Thyroid gland (tissue), 4 donors: ENCODE measurements at places on chromosomes 3 and 15. TPM values are rescaled to one million over a fixed set of nuclear protein-coding genes. Genes with fewer than 3 reads are reported as not detected.

GPR27 gene
- 3.0 TPM for total RNA-seq

GRCh38 chr3:134822090-134822489 lies 27.0 kb downstream of the EPHB1 start:
- no peak for DNase-seq

PAK6 gene
- total RNA-seq, result 33.9 TPM

TRPM1 gene
- total RNA-seq, result not detected

GRCh38 chr15:83658430-83659416 lies 4.8 kb downstream of the ADAMTSL3 start:
- DNase-seq, result no peak

GRCh38 chr3:22907161-22907780 lies 295.9 kb upstream of the UBE2E2 start:
- DNase-seq, result no peak

GRCh38 chr3:62700357-62700756 lies 174.9 kb downstream of the CADPS start:
- no peak for DNase-seq

LSAMP gene
- total RNA-seq, result 2.0 TPM

DNA sequence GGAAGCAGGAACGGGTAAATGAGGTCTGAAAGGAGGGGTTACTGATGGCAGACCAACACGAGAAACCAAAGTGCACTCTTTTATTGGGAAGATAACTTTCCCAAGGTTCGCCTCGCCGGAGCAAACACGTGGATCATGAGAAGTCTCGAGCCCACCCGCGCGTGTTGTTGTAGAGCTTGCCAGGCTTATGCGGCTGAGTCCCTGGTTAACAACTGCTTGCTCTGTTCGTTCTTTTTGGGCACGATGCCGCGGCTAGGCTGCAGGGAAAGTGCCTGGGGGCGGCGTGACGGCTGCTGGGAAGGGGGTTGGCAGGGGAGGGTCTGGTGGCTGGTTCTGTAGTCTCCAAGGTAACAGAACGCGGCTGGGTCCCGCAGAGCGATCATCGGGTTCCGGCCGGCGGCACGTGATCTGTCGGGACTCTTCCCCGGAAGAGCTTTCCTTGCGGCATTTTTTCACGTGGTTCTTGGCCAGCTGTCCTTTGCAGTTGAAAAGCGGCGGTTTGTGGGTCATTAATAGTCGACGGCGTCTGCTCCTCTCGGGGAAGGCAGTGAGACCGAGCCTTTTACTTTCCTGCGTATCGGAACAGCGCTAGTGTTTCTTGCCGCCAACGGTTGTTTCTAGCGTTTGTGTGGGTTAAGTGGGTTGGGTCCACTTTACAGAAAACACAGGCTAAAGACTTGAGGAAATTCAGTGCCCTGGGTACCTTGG lies 1.5 kb downstream of the MGA start:
- peak; percentile 82 for DNase-seq

DNA sequence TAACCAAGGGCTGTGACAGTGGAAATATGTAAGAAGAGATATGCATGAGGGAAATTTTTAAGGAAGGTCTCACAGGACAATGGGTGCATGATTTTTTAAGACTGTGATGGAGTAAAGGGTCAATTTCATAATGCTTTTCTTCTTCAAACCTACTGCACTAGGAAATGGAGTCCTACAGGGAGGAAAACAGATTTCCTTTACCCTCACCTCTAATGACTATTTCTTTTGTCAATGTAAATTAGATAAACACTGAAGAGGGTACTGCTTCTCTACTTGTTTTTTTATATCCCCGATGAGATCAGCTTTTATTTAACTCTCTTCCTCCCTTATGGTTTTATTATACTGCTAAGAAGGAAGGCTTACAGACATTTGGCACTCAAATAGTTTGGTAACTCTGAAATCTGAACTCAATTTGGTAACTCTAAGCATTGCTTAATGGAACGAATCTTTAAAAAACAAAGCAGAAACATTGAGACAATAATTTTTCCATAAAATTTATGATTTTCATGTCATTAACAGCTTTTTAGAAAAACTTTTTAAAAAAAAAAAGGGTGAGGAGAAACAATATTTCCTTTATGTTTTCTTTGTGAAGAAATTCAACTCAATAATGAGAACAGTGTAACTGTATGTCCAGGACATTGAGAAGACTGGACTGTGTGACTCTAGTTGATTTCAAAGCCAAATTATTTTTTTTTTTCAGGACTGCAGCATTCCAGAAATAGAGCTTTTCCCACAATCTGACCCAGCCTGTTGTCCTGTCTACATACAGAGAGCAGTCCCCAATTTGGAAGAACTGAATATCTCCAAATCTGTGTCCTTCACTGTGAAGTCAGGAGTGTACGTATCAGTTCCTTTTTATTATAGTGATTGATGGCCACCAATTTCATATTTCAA lies 64.4 kb downstream of the CRYBG3 start:
- DNase-seq, result no peak

- DNase-seq, result no peak
Observed at GRCh38 chr3:170804078-170804477, 65.9 kb downstream of the RPL22L1 start.

DNA sequence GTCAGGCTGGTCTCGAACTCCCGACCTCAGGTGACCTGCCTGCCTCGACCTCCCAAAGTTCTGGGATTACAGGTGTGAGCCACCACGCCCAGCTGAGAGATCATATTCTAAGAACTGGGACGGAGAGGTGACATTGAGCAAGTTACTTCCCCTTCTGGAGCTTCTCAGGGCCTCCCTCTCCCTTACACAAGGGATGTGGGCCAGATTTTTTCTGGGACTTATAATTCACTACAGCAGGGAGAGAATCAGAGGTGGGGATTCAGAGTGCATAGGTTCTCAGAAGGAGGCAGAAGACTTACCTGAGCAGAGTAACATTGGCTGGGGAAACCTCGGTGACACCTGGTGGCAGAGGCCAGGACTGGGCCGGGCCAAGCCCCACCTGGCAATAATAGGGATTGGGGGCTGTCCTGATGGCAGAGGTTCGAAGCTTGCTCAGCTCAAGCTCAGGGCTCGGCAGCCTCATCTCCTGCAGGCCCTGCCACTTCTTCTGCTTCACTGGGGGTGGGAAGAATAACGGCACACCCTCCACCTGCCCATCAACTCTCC lies 6.8 kb downstream of the LTK start:
- no peak for DNase-seq

DNA sequence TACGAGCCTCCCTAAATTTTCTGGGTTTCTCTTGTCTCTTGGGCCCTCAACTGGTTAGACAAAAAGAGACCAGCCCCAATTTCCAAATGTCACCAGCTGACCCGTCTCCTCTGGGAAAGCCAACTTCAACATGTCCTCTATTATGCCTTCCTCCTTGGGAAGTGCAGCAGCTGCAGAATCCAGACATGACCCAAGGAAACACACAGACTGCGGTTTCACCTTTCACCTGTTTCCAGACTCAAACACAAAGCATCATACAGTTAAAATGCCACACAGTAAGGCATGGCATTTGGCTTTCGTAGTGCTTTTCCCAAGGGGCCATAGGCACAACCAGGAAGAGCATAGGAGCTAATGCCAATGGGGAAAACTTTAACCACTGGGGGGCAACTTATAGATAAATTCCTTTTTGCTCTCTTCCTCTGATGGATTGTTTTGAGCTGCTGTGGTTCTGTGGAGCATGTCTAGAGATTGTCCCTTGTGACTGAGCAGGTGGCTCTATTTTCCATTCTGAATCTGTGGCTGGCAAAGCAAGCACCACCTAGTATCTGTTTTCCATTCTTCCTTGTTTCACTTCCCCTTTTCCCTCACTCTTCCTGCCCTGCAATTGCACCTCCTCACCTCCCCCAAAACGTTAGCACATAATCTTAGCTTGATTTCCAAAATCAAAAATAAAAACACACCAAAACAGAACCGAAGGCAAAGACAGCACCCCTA lies 49.3 kb downstream of the HHLA2 start:
- DNase-seq, result no peak

GRCh38 chr3:141082064-141082463 lies 30.9 kb downstream of the SPSB4 start:
- DNase-seq, result no peak

- DNase-seq, result no peak
Observed at GRCh38 chr3:21847005-21847404, 96.0 kb upstream of the ZNF385D start.

PLSCR4 gene
- total RNA-seq, result 110 TPM

NPHP3 gene
- total RNA-seq, result 74.4 TPM

DNA sequence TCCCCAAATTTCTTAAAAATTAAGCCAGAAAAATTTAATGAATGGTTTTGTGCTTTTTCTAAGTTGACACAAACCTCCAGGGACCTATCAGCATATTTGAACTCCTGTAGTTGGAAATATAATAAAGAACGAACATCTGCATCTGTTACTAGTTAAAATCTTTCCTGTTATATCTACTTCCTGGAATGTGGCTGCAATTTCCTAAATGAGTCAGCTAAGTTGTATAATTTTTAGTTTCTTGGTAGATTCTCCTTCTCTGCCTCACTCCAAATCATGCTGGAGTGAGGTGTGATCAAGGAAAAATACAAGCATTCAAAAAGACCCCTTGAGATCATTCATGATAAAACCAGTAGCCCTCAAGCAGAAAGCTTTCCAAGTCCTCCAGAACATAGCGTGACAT lies 106.2 kb upstream of the MCTP2 start:
- DNase-seq, result no peak

DNA sequence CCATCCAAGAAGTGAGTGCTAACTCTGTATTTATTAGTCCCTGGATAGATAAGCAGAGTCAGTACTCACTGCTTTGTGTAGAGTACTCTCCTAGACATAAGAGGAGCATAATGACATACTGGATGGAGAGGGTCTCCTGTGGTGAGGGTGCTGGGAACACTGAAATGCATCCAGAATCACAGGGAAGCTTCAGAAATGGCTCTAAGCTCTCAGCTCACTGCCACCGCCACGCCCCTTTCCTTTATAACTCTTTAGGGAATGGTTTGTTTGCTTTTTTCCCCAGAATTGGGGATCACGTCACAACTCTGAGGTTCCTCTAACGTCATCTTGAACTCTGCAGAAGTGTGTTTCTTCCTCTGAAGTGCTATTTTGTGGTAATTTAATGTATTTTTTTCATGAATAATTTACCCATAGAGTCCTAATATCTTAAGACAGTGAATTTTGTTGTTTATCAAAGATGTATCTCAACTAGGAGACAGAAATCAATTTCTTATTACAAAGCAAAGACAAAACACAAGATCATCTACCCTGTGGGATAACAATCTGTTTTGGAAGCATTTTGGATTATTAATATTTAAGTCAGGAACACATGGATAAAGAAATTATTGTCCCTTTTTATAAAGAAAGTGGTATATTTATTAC lies 154.6 kb downstream of the PTPRG start:
- DNase-seq, result no peak

DNA sequence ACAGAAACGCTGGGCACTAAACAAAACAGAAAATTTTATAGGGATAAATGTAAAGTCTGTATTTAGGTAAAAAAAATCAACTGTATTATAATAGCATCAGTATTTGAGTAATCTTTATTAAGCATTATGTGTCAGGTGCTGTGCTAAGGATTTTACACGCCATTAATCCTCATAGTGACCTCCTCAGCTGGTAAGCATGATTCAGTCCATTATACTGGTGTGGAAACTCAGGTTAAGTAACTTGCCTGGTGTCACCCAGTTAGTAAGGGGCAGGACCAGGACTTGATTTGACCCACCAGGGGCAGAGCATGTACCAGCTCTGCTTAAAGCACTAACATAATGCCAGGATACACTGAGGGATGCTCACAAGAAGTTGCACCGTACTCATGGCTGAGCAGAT lies 4.8 kb downstream of the MYO5C start:
- DNase-seq, result no peak

BFSP2 gene
- not detected for total RNA-seq

DNA sequence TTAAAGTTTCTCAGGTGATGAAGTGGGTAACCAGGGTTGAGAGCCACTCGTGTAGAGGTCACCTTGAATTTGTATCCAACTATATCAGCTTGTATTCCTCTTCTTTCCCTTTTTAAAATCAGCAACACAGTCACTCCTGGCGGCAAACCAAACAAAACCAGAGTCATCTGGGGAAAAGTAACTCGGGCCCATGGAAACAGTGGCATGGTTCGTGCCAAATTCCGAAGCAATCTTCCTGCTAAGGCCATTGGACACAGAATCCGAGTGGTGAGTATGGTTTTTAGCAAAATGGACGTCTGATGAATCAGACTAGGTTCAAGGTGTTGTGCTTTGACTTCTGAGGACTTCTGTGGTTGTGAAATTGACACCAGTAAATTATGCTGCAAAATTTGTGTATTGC lies 3.9 kb downstream of the RPL35A start:
- no peak for DNase-seq

ALDH1A3 gene
- 7.1 TPM for total RNA-seq

DNA sequence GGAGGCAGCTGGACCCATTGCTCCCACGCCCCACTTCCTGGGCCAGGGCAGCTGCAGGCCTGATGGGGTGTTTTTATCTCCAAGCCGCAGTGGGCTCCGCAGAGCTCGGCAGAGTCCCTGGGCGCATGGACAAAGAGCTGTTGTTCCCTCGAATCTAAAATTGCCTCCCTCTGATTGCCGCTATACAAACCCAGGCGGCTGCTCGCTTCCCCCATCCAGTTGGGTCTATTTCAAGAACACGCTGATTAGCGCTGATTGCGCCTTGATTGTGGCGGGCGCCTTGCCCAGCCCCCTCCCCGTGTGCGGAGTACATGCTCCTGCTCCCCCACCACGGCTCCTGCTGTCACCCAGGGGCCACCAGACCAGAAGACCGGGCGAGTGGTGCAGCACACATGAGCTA lies 43.4 kb upstream of the SLC6A1 start:
- no peak for DNase-seq

UBXN7 gene
- 16.8 TPM for total RNA-seq

GPR176 gene
- total RNA-seq, result 4.3 TPM

DNA sequence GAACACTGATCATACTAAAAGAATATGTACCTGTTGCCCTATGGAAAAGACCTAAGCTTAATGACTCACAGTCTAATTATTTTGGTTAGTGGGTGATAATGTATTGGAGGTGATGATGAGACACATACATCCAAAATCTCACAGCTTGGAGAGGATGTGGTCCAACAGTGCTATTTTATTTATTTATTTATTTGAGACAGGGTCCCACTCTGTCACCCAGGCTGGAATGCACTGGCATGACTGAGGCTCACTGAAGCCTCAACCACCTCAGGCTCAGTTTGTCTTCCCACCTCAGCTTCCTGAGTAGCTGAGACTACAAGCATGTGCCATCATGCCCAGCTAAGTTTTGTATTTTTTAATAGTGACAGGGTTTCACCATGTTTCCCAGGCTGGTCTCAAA lies 35.0 kb downstream of the LPP start:
- DNase-seq, result no peak

NCEH1 gene
- total RNA-seq, result 12.4 TPM

- DNase-seq, result no peak
Observed at GRCh38 chr3:116256843-116257485, 188.3 kb downstream of the LSAMP start.

DNA sequence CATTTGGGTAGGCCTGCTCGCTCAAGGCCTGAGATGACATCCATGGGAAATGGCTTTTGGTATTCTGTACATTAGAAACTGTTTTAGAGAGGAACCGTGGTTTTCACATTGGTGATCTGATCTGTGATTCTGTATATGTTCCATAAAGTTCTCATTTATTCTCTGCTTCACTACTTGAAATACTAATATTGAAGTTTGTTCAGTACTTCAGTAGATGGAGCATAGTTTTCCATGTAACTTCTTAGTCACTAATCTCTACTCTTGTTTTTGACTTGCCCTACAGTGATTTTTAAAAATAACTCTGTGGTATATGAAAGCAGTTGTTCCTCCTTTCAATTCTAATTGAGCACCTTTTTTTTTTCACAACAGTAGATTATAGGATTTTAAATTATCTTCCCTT lies 66.5 kb downstream of the MBNL1 start:
- DNase-seq, result no peak

- DNase-seq, result no peak
Observed at GRCh38 chr3:38347421-38348200, 1.0 kb downstream of the XYLB start.

DCLK3 gene
- total RNA-seq, result 0.11 TPM
